ENCODE measurements at places on chromosomes 2 and 18.

DNA sequence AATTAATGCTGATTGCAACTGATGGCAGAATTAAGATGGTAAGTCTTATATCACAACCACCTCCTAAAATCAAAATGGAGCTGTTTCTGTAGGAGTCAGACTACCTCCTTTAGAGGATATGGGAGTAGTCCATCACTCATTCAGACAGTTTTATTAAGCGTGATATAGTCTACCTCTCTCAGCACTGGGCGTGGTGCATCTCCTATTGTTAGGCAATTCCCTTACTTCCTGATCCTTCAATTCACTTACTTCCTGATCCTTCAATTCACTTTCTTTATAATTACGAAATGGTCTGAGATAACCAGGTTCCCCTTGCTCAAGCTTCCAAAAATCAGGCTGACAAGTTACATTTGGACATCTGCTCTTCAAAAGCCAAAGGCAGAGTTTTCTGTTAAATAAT is 31.9 kb downstream of the ATP8B1 start:
- no peak for DNase-seq

DNA sequence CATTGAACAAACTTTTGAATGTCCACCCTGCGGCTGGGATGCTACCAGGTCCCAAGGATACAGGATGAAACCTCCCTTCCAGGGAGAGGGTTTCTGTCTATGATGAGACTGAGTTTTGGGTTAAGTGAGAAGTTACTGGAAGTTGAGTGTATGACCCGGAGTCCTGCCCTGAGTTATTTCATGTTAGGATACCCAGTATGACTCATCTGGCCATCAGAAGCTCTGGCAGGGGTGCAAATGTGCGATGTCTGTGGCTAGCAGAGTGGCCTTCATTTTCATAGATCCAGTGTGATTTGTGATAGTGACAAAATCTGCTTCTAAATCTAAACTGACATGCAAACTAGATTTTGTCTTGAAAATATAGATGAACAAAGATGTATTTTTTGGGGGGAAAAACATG is 55.3 kb downstream of the KCTD1 start:
- DNase-seq: no peak

DNA sequence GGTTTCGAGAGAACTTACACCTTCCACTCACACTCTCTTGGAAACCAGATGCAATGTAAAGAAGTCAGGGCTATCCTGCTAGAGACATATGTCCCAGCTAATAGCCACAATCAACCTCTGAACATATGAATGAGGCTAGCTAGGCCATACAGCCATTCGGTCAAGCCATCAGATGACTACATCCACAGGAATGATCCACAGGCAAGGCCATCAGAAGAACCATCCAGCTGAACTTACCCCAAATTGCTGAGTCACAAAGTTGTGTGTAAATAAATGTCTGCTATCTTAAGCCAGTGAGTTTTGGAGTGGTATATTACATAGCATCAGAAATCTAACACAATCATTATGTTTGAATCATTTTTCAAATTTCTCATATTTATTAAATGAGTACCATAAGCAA is 5.2 kb upstream of the SPAST start:
- DNase-seq: no peak

DNA sequence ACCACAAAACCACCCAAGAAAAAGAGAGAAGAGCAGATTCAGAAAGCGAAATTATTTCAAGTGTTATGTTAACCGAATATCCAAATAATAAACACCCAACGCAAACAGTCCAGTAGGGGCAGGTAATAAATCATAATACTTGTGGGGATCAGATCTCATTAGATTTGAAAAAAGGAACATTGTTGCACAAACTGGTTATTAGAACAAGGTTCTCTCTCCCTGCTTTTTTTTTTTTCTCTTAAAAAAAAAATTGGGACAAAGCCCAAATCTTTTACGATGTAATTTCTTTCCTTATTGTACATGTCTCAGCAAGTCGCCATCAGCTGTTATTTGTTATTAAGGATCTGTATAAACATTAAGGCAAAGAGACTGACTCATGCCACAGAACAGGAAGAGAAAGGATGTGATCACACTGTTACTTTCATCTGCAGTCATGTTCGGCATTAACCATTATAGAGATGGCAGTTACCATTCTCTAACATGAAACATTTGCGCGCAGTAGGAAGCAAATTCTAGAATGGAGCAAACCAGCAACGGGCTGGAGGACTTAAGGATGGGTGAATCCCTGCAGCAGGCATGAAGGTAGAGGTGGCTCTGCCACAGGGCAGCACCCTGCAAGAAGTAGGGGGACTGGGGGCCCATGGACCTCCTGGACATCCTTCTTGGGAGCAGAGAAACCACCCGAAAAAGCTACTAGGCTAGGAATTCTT is 42.0 kb downstream of the EPHA4 start:
- DNase-seq: no peak

DNA sequence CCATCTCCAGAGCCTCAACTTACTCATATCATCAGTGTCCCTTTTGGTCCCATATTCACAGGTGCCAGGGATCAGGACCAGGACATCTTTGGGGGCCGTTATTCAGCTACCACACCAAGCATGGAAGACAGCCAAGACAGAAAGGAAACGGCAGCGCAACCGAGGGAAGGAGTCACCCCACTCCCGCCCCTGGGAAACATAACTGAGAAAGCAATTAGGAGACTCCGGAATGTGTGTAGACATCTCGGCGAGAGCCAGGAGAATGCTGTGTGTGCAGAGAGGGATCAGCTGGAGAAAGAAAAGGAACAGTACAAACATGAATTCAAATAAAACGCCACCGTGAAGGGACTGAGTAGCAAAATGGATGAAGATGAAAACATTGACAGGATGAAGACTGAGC is 13.4 kb upstream of the BOK start:
- DNase-seq: no peak

GRCh38 chr2:63668000-63668399 is 79.2 kb downstream of the MDH1 start:
- no peak for DNase-seq

DNA sequence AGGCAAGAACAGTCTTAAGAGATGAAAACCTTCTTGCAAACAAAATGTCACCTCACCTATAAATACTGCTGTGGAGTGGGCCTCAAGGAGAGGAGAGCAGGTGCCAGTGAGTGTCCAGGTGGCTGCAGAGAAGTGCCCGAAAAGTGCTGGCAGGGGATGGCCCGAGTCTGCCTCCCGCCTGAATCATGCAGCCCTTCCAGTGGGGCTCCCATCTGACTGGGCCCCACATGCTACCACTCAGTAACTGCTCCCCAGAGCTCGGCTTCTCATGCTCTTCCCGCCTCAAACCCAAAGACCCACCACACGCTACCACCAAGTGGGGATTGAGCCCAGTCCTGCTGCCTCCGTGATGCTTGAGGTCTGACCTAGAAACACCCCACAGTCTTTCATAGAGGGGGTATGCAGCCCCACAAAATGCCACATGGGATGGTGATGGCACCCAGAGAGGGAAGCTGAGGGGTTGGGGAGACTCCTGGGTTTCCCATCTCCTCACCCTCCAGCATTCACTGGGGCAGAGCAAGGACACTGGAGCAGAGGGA is 7.4 kb downstream of the HS6ST1 start:
- no peak for DNase-seq
